NCI-H2171 treated with DMSO at 0.1 percent for 48 hours (cell line): ENCODE measurements at places on chromosomes 2 and 18.

DNA sequence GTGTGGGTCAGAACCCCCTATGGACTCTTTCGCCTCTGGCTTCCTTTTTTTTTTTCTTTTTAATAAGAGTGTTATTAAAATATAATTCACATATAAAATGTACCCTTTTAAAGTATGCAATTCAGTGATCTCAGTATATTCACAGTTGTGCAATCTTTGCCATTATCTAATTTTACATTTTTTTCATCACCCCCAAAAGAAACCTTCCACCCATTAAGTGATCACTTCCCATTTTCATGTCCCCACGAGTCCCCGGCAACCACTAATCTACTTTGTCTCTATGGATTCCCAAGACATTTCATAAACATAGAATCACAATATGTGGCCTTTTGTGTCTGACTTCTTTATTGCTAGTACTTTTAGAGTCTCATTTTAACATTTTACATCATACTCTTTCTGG lies 38.7 kb upstream of the ANXA4 start:
- DNase-seq: no peak

DNA sequence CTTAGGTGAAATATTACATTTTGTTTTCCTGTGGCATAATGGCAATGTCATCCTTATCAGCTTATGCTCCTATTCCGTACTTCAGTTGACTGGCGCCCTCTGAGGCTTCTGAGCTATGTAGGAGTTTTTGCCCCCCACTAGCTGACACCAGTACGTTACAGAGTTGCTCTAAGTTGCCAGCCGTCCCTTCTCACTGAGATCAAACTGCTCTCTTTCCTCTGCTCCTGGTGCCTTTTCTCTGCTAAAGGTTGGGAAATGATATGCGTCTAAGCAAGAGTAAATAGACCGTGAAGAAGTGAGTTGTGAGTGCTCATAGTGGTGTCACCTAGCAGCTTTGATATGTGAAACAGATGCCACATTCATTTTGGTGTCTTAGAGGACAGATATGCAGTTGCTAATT lies 99.2 kb downstream of the RAPGEF4 start:
- DNase-seq: peak; percentile 98

- peak; percentile 82 for DNase-seq
Observed at GRCh38 chr2:177147093-177147694, 65.4 kb upstream of the HNRNPA3 start.

DNA sequence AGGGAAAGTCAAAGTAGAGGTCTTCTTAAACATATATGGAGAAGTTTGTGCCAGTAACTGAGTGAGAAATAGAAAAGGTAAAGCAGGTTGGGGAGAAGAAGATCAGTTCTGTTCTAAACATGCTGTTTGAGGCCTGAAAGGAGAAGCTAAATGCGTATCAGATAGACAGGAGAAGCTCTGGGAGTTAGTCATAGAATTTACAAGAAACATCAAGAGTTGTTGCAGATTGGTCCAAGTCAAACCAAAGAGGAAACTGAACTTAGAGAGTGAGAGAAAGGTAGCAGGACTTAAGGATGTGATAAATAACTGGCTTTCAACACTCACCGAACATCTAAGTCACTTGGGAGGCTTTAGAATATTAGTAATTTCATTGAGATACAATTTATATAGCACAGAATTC lies 29.2 kb upstream of the CERS6 start:
- DNase-seq: no peak

GRCh38 chr18:55319459-55320193 lies 268.4 kb downstream of the TCF4 start:
- peak; percentile 47 for DNase-seq

DNA sequence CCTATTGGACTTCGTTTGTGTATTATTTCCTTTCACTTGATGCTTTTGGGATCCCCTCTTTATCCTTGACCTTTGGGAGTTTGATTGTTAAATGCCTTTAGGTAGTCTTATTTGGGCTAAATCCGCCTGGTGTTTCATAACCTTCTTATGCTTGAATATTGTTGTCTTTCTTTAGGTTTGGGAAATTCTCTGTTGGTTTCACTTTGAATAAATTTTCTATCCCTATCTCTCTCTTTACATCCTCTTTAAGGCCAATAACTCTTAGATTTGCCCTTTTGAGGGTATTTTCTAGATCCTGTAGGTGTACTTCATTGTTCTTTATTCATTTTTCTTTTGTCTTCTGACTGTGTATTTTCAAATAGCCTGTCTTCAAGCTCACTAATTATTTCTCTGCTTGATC lies 354.7 kb downstream of the PARD3B start:
- no peak for DNase-seq

GRCh38 chr2:141105763-141106162 lies 1025.1 kb downstream of the LRP1B start:
- DNase-seq: no peak

- no peak for DNase-seq
Observed at GRCh38 chr2:98548920-98549818, 59.1 kb downstream of the COA5 start.

GRCh38 chr2:239471011-239471792 lies 70.4 kb upstream of the HDAC4 start:
- no peak for DNase-seq

DNA sequence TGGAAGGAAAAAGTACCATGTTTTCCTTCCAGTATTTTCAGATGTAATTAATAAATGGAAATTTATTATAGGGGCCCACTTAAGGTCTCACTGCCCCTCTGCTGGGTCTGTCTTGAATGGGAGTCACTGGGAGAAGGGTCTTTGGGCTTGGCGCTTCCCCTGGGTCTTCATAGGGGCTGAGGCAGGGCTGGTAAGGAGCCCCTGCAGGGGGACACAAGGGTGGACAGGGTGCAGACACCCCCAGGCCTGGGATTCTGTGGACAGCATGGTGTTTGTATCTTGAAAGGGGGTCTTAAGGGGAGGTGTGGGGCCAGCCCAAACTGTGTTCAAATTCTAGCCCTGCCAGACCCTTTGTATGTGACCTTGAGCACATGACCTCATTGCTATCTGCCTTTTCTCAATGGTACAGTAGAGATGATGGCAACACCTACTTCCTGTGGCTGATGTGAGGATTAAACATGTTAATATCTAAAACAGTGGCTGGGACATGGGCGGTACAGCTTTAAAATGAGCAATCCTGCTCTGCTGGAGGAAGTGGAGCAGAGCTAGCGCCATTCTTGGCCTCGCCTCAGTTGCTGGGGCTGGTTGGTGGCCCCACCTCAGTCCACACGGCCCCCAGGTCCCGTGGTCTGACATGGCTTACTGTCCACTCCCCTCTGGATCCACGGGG lies 71.6 kb downstream of the GNAL start:
- DNase-seq: no peak

DNA sequence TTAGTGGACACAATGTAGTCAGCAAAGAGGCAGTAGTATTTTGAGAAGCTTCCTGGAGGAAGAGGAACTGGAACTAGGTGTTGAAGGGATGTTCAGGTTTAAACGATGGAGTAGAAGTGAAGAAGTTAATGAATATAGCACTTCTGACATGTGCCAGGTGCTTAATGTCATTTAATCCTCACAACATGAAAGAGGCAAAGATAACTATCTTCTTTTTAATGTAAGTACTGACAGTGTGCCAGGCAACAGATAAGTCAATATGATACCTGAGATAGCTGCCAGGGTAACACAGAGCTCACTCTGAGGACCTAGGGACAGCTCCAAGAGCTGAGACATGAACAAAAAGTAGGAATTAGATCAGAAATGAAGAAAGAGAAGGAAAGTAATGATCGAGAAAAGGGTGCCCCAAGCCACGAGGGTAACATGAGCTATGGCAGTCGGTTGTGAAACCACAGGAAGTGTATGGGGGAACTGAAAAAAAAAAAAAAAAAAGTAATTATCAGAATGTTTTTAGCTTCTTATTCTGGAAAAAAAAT lies 140.7 kb downstream of the RNF144A start:
- peak; percentile 96 for DNase-seq

DNA sequence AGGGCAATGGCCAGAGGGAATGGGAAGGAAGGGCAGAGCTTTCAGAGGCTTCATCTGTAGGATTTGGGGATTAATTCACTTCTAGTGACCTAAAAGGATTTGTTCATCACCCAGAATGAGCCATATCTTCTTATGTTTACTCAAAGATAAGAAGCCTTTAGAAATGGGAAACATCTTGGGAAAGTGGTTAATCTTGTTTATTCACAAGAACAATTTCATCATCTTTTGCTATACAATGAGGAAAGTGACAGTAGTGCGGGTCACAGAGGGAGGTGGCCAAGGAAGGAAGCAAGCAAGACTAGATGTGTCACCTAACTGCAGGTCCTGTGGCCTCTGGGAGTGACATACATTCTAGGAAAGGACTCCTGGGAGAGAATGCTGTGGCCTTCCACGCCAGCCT lies 140.4 kb upstream of the ALPP start:
- no peak for DNase-seq

DNA sequence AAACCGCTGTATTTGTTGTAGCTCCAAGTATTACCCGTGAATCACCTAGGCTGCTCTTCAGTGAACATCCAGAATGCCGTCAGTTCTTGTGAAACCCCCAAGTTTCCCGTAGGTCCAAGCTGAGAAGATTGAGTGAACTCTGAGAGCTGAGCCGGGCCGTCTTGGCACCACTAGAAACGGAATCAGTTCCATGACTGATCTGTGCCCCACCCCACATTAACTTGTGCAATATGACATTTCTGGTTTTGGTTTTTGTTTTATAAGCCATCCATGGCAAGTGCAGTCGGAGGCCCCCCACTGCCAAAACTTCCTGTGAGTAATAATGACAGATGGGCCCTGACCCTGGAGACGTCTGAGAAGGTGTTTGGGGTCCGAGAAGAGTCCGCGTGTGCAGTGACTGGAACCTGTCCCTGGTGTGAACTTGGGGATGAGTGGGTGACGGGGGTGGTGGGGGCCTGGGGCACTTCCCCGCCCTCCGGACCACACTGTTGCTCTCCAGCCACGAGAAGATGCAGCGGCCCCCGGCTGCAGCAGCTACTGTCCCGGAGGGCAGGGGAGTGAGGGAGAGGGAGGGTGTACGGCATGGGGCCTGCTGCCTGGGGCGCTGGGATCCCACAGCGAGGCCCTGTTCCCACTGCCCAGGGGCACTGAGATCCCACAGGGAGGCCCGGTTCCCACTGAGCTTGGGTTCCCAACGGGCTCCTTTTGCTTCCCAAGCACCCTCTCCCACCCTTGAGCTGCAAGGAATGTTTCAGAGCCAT lies 26.5 kb downstream of the NFATC1 start:
- DNase-seq: no peak

DNA sequence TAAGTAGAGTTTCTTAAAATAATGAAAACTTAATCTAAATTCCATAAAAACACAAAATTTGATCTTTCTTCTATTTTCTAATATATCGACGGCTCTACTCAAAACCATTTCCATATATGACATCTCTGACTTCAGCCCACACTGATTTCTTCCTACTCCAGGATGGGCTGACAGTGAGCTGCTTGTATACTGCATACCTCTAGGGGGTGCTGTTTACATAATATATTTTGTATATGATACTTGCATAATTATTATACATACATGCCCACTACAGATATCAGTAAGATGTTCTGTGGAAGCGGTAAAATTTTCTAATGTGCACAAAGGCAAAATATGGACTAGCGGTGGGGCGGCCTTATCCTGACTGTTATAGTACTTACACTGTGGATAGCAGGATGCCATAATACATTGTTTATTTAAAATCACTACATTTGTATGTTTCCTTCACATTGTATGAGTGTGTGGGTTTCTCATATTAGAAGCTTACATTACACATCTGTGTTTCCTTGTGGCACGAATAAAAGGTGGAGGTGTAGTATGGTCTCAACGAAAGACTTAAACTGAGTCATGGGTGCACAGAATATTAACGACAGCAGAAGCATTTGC lies 66.1 kb upstream of the NXPH2 start:
- peak; percentile 75 for DNase-seq

- no peak for DNase-seq
Observed at GRCh38 chr2:29033172-29033571, 41.2 kb downstream of the PCARE start.
